ENCODE measurements at places on chromosomes 2 and 18.

DNA sequence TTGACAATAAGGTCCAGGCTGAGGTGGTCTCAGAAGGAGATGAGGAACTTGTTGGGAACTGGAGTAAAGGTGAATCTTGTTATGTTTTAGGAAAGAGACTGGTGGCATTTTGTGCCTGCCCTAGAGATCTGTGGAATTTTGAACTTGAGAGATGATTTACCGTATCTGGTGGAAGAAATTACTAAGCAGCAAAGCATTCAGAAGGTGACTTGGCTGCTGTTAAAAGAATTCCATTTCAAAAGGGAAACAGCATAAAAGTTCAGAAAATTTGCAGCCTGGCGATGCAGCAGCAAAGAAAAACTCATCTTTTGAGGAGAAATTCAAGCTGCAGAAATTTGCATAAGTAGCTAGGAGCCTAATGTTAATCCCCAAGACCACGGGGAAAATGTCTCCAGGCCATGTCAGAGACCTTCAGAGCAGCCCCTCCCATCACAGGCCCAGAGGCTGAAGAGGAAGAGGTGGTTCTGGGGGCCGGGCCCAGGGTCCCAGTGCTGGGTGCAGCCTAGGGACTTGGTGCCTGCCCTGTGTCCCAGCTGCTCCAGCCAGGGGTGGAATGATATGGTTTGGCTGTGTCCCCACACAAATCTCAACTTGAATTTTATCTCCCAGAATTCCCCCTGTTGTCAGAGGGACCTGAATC lies 73.5 kb downstream of the FIGN start:
- DNase-seq, result no peak

DNA sequence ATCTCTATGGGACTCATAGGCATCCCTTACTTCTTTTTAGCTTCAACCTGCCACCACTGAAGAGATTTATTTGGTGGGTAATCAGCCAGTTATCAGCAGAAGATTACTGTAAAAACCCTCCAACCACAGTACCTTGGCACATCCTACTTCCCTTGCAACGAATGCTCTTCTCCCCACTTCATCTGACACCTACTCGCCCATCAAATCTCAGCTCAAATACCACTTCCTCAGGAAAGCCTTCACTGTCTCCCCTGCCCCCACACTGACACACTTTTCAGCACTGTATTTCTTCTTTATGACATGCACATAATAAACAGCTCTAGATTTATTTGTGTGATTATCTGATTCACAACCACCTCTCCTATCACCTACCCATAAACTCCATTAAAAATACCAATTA lies 3.1 kb downstream of the KDSR start:
- DNase-seq, result no peak

- DNase-seq, result no peak
Measured at GRCh38 chr2:180337136-180337535, 330.0 kb upstream of the CWC22 start.

GRCh38 chr2:671787-672605 lies 5.2 kb downstream of the TMEM18 start:
- no peak for DNase-seq

- peak; percentile 19 for DNase-seq
Measured at GRCh38 chr2:68828887-68829708, 42.1 kb downstream of the BMP10 start.

DNA sequence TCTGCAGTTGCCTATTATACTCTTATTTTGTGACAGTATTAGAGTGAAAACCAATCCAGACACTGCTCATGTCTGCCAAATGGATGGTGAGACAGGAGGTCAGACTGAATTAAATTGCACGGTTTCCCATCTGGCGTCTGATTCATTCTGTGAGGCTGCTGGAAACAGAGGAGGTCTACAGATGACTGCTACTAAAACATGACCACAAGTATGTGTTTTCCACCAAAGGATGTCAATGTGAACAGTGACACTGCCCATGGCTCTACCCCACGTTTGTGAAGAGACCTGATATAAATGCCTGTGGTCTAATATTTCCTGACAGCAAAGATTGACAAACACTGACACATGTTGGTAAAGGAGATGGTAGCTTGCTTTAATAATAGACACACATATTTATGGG lies 104.3 kb upstream of the ST6GAL2 start:
- DNase-seq, result no peak

DNA sequence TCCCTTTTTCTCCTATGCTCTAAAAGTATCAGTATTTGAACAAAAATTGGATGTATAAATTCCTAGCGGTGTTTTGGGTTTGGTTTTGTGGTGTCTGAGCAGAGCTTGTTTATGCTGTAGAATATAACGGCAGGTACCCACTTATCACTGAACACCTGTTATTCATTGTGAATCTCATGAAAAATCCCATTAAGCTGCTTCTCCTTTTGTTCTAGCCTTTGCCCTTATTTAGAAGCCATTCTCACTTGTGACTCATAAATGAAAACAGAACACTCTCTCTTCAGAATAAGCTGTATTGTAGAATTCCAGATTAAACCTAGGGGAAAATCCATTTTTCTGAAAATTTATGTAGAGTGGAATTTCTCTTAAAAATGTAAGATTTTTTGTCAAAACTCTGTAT lies 104.0 kb downstream of the PRPF40A start:
- no peak for DNase-seq
